ENCODE measurements at places on chromosomes 16 and 17. TPM values are rescaled to one million over a fixed set of nuclear protein-coding genes. Genes with fewer than 3 reads are reported as not detected.

KRTAP9-8 gene
- not detected for total RNA-seq

GRCh38 chr16:54912720-54913119, 17.9 kb upstream of the IRX5 start:
- H3K4me1 ChIP-seq = no peaks in the 10 kb centered on the region
- H3K36me3 ChIP-seq = peaks cover 20% of the 10 kb centered on the region
- no peak for DNase-seq
- H3K27me3 ChIP-seq = no peaks in the 10 kb centered on the region
- no peak overlapping the region for H3K4me3 ChIP-seq

DNA sequence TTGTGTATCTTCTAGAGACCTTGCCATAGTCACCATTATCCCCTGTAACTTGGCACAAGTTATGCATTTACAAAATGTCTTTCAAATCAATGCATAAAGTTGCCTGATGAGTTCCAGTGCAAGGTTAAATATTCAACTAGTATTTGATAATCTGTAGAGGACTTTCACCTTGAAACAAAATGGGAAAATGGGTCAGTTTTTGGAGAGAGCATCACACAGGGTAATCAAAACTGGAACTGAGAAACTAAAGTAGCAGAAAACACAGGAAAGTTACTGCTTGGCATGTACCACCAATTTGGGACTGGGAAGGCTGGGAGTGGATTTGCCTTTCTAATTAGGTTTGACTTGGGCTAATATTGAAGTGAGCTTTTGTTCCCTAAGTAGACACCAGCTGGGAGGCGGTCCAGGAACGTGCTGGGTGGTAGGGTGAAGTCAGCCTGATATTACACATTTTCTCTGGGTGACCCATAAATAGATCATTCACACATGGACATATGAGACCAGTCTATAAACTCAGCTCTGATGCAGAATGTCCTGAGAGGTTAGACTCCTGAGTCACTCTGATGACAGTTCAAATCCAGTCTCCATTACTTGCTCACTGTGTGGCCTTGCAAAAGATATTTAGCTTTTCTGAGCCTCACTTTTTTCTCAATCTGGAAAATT, 152.3 kb downstream of the PCTP start:
- DNase-seq = no peak
- H3K4me3 ChIP-seq = no peak overlapping the region
- no peaks in the 10 kb centered on the region for H3K36me3 ChIP-seq
- H3K4me1 ChIP-seq = no peaks in the 10 kb centered on the region
- peaks cover 15% of the 10 kb centered on the region for H3K27me3 ChIP-seq

GRCh38 chr16:78298986-78299385, 199.5 kb downstream of the WWOX start:
- H3K27ac ChIP-seq = no peak overlapping the region
- peaks cover 11% of the 10 kb centered on the region for H3K4me1 ChIP-seq
- H3K36me3 ChIP-seq = peaks cover 10% of the 10 kb centered on the region
- H3K27me3 ChIP-seq = peaks cover 7% of the 10 kb centered on the region
- DNase-seq = no peak

- H3K4me1 ChIP-seq = no peaks in the 10 kb centered on the region
- H3K36me3 ChIP-seq = no peaks in the 10 kb centered on the region
- no peak overlapping the region for H3K4me3 ChIP-seq
Observed at GRCh38 chr17:58254803-58255202, 16.4 kb downstream of the LPO start.

All from type B pancreatic cell (in vitro differentiated cells).